ENCODE measurements at places on chromosomes 1 and 21.

DNA sequence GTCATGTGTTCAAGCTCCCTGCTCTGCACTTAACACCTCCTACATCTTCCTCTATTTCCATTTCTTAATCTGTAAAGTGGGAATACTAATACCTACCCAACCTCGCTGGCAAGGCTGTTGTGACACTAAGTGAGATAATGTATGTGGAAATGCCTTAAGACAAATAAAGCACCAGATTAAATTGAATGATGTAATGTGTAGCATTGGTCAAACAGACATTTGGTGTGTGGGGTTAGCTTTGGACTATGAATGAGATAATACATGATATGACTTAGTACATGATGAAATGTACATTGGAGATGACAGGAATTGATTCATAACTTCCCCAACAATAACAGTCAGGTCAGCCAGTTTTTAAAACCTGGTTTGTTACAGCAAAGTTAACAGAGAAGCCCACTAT, 5.2 kb downstream of the AMPD1 start:
- no peak for DNase-seq

- DNase-seq = no peak
These were observed 37.6 kb downstream of the ELF3 start for GRCh38 chr1:202047977-202048376.

- no peak for DNase-seq
These were observed 663 bp downstream of the ATP13A2 start for GRCh38 chr1:17011092-17011438.

- DNase-seq = no peak
These were observed 12.3 kb upstream of the RASSF5 start for GRCh38 chr1:206495011-206495461.

GRCh38 chr1:241902391-241903065, 54.5 kb downstream of the EXO1 start:
- no peak for DNase-seq

GRCh38 chr1:53721088-53721487, 17.9 kb downstream of the GLIS1 start:
- DNase-seq = no peak

DNA sequence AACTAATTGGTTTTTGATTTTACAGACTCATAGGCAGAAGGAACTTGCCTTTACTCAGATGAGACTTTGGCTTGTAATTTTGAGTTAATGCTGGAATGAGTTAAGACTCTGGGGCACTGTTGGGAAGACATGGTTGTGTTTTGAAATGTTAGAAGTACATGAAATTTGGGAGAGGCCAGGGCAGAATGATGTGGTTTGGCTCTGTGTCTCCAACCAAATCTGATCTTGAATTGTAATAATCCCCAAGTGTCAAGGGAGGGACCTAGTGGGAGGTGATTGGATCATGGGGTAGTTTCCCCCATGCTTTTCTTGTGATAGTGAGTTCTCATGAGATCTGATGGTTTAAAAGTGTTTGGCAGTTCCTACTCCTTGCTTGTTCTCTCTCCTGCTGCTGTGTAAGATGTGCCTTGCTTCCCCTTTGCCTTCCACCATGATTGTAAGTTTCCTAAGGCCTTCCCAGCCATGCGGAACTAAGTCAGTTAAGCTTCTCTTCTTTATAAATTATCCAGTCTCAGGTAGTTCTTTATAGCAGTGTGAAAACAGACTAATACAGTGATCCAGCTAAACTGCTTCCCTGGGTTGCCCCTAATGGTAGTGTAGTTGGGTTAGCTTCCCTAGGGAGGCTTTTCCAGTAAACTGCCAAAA, 10.2 kb downstream of the CPT2 start:
- DNase-seq = no peak

Measured in activated T-helper 1 cell treated with Interleukin-2 at 50 U/mL for 16 hours (primary cell).